ENCODE measurements at places on chromosomes 12 and 14.
A peak's percentile ranks its signal among the peaks of the same experiment; 100 is the strongest.

DNA sequence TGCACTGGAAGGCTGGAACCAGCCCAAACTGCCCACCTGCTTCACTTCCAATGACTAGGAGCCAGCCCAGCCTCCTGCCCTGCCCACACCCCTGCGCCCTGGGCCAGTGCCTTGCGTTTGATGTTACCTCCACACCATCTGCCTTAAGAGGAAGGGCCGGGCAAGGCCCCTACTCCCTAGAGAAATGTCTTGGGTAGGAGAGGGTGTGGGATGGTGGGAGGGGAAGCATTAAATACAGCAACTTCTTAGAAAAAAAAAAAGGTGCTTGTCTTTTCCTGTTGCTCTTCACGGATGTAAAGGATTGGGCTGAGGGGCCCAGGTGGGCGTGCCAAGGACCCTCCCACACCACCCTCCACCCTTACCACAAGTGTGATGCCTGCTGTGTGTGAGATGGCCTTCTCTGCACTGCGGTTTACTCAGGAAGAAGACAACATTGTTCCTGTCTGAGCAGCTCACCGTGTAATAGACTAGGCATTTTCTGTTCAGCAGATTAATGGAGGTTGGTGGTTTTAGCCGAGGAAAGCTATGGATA lies 99.9 kb downstream of the NINJ2 start:
- DNase-seq = no peak

DNA sequence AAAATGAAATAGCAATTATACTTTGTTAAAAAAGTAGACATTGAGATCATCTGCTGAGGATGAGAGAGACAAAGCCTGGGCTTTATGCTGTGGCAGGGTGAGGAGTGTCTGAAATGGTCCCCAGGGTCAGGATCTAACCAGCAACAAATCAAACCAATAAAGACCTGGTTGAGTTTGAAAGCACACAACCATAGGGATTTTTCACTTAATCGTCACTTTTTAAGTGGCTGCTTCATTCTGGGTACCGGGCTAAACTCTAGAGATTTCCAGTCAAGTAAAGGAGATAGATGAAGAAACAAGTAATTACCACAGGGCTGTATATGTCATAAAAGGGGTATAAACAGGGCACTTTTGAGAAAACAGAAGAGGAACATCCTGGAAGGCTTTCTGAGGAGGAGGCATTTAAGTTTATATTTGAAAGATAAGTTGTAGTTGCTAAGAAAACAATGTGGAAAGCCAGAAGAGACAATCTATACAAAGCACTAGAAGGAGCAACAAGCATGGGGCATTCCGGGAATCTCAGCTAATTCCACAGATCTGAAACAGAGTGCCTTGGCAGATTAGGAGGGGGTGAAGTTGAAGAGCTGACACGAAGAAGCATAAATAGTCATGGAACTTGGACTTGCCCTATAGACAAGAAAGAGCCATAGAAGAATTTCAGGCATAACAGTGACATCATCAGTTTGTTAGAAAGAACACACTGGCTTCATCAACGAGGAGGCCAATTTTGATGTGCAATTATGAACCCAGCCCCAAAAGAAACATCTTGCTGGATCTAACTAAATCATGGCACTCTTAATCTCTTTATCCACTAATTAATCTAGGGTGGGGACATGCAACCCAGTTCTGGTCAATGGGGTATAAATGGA lies 46.9 kb upstream of the FRS2 start:
- no peak for DNase-seq

GRCh38 chr12:65194949-65195348 lies 25.6 kb downstream of the LEMD3 start:
- no peak for DNase-seq

GRCh38 chr12:69196302-69197288 lies 42.8 kb upstream of the CPSF6 start:
- no peak for DNase-seq

GRCh38 chr14:68507544-68508081 lies 285.3 kb downstream of the ZFP36L1 start:
- DNase-seq = no peak

DNA sequence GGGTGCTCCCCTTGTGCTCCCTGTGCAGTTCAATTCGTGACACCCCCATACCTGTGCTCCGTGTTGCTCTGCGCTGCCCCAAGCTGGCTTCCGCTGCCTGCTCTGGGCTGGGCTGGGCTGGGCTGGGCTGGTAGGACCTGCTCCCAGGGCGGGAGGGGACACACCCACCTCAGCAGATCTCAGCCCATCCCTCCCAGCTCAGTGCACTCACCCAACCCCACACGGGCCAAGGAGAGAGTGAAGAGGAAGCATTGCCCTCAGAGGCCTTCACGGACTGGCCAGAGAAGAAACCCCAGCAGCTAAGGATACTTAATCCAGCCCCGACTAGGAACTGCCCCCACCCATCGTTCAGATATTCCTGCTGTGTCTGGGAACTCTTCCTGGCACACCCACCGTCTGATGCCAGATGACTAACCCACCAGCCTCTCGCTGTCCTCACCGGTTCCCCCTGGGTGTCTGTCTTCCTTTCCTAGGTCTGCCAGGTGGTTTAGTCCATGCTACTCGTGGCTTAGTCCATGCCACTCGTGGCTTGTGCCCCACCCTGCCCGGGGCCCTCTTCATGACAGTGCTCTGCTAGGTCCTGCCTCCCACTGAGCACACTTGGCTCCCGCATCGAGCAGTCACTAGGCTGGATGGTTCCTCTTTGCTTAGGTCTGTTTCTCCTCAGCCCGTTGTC lies at the start of gene LPAR5:
LPAR5 (minus strand) TSS at position 104 of the 676 bp plus-strand sequence. CDS start 14,711 bp downstream, outside the sequence.
- DNase-seq = peak; percentile 68

DNA sequence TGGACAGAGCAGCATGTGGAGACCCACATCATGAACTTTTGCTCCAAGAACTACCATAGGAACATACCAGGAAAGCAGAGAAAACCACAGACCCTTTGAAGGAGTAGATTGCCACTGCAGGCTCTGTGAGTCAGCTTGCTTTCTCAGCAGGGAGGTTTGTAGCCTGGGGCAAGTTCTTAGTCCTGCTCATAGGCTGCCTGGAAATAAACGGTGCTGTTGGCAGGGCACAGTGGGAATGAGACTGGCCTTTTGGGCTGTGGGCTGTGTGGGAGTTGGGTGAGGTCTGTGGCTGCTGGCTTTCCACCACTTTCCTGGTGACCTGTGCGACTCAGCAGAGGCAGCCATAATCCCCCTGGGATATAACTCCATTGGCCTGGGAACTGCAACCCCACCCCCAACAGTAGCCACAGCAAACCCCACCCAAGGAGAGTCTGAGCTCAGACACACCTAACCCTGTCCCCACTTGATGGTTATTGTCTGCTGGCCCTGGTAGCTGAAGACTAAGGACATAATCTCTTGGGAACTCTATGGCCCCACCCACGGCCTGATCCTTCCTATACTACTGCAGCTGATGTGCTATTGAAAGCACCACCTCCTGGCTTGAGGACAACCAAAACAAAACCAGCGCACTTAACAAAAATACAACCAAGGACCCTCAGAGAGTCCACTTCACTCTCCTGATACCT lies 192.1 kb upstream of the GARIN6 start:
- no peak for DNase-seq

DNA sequence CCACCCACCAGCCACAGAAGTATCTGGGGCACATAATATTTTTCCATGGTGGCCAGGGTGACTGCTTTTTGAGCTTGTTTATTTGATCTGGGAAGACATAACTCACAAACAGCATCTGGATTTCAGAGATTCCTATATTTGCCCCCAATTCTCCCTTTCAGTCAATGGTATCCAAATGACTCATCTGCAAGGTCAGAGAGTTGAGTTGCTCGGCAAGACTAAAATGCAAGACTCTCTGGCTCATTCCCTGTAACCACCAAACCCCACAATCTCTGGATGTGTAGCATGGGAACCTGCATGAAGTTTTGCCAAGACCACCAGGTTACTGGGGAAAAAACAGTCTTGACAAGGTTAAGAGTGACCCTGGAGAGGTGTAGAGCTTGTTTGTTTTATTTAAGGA lies 174.9 kb upstream of the FAR2 start:
- no peak for DNase-seq

- DNase-seq = no peak
Observed at GRCh38 chr14:92473969-92474535, 39.5 kb upstream of the RIN3 start.

- DNase-seq = no peak
Observed at GRCh38 chr14:36505892-36506731, 13.9 kb downstream of the NKX2-1 start.

DNA sequence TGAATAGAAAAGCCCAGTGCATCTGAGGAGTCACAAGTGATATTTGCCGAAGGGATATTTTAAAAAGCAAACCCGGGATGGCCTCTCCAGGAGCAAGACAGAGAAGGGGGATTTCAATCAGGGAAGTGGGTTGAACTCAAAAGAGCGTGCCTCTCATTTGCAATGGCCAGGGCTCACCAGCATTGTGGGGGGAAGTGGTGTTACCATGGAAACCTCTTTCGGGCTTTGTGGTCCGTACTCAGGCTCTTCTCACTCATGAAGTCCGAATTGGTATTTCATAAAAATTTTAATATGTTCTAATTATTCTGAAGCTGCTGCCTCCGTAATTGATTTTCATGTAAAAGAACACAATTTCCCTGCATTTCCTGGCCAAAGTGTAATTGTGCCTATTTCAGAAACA lies 79.8 kb downstream of the SLC15A4 start:
- no peak for DNase-seq

- DNase-seq = no peak
Observed at GRCh38 chr12:96447256-96447655, 42.1 kb upstream of the CFAP54 start.

DNA sequence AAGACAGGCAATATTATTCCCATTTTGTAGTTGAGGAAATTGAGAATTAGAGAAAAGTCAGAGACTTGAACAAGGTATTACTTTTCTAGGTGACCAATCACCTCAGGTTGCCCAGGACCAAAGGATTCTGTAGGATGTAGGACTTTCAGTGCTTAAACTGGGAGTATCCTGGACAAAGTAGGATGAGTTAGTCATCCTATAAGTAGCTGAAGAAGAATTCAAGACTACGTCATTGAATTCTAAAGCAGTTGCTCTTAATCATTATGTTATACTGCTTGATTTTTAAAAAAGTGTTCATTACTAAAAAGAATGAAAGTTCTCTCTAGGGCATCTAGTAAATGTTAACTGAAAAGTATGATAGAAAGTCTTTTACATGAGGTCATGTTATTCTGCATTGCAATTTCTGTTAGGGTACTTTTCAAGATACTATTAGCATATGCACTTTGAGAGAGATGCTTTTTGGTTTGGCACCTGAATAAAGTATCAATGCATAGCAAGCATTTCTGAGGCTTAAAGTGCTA lies 101.7 kb downstream of the RTN1 start:
- no peak for DNase-seq

DNA sequence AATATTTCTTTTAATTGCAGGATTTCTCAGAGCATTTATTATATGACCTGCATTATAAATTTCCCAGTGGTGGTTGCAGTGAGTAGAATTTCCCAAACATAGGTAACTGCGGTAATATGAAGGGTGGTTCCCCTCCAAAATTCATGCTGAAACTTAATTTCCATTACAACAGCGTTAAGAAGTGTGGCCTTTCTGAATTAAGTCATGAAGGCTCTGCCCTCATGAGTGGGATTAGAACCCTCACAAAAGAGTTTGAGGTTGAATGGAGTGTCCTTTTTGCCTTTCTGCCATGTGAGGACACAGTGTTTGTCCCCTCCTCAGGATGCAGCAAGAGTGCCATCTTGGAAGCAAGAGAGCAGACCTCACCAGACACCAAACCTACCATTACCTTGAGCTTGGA lies 233.6 kb downstream of the KTN1 start:
- DNase-seq = no peak

- peak; percentile 90 for DNase-seq
Observed at GRCh38 chr12:64757771-64758170, 1.4 kb downstream of the GNS start.

DNA sequence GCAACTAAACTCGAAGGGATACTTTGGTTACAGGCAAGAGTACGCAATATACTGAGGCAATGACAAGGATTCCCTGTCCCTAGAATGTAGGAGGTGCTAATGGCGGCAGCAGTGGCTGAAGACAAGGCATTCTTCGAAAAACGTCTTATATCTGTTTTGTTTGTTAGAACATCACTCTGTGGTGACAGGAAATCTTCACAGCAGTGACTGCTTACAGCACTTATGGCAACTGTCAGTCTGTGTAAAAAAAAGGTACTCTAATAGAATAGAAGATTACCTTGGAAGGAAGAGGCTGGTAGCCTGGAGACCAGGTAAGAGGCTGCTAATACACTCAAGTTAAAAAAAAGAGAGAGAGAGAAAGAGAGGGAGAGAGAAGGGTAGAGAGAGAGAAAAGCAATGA lies 131.7 kb downstream of the ST8SIA1 start:
- no peak for DNase-seq

DNA sequence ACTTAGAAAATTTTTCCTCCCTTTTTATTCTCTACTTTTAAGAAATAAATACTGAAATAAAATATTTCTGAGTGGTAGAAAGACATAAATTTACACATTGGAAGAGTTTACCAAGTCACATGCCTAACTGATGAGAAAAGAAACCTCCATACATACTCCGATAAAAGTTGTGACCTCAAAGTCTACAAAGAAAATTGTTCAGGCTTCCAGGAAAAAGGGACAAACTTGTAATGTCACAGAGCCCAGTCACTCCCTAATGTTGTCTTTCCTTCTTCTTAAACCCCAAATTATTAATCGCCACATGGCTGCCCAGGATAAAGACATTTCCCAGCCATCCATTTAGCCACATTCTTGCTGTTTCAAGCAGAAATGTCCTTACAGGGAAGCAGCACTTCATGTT lies 455.3 kb downstream of the MDGA2 start:
- DNase-seq = no peak

GRCh38 chr12:68381476-68382219 lies 49.5 kb upstream of the MDM1 start:
- DNase-seq = no peak

DNA sequence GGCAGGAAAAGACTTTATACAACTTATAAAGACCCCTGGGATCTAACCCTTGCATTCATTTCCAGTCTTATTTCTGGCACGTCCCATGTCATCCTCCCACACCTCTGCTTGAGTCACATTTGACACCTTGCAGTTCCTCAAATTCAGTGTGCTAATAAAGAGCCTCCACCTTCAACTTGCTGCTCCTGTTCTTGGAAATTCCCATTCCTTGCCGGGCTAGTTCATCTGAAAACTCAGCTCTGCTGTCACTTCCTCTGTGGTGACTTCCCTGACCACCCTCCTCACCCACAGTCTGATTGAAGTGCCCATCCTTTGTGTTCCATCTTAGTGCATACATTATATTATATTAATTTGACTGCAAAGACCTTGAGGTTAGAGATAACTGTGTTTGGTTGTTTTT lies 37.4 kb upstream of the PSMA6 start:
- DNase-seq = peak; percentile 67

DNA sequence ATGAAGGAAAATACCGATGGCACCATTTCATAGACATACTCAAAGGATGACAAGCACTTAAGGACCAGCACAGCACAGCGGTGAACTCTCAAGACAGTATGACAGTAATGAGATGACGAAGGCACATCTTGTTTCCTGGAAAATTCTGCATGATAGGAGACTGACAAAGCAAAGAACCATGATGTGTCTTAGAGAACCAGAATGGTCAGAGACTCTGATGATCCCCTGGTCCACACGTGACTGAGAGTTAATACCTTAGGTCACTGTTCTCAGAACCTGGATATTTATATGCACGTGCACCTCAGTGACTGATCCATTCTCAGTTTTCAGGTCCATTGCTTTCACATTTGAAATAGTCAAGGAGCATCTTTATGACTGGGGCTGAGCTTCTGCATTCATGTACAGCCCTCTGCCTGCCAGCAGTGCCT lies 35.3 kb downstream of the PROX2 start:
- no peak for DNase-seq

All from suppressor macrophage treated with lipopolysaccharide for 4 hours (primary cell).